ENCODE measurements at places on chromosomes 3 and 15.

- DNase-seq, result peak; percentile 81
These were observed 109.7 kb downstream of the LRRC49 start for GRCh38 chr15:71002316-71002715.

GRCh38 chr15:69760890-69761568, 308.4 kb downstream of the RPLP1 start:
- no peak for DNase-seq

DNA sequence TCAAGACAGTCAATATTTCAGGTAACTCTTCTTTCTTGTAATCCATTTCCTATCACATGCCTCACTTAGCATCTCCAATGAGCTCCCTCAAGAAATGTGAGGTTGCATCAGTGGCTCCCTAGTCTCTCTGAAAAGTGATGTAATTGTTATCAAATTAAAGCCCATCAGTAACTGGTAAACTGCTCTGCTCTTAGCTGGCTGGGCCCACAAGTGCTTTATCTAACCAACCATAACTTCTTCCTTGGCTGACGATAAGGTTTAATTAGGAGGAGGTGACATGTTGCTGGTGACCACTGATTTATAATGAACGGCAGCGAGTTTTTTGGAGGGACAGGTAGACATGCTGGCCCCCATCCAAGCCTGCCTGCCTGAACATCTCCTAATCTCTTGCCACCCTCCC, 79.6 kb downstream of the RTP4 start:
- DNase-seq, result no peak

DNA sequence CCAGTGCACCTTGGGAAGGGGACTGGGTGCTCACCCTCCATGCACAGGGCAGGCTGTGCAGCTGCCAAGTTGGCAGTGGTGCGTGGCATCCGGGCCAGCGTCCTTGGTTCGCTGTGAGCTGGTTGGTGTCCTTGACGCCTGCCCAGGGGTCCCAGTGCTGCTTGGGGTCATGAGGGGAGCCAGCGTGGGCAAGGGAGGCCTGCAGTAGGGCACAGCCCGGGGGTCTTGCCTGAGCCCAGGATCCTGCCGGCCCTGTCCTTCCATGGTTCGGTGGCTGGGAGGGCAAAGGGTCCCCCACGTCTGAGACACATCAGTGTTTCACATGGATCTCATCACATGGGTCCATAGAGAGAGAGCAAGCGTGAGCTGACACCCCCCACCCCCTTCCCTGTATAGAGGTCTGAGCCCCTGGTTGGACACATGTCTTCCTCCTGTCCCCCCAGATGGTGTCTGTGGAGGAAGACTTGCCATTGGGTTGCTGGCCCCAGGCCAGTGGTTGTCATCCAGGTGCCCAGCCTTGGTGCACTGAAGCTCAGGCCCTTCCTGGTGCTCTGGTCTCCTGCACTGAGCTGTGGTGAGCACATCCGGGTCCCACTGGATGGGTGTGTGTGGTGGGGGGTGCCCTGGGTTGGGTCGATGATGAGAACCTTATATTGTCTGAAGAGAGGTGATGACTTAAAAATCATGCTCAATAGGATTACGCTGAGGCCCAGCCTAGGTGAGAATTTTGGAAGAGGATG, 232.3 kb downstream of the SNRPN start:
- no peak for DNase-seq
